Thyroid gland (tissue), 4 donors: ENCODE measurements at places on chromosomes 6 and 20. TPM values are rescaled to one million over a fixed set of nuclear protein-coding genes. Genes with fewer than 3 reads are reported as not detected.

The WDR27 gene
- total RNA-seq: 48.9 TPM

The LY6G6D gene
- not detected for total RNA-seq

The FHL5 gene
- 10.1 TPM for total RNA-seq

- no peak for DNase-seq
Observed at GRCh38 chr6:64990652-64991304, 716.2 kb downstream of the EYS start.

DNA sequence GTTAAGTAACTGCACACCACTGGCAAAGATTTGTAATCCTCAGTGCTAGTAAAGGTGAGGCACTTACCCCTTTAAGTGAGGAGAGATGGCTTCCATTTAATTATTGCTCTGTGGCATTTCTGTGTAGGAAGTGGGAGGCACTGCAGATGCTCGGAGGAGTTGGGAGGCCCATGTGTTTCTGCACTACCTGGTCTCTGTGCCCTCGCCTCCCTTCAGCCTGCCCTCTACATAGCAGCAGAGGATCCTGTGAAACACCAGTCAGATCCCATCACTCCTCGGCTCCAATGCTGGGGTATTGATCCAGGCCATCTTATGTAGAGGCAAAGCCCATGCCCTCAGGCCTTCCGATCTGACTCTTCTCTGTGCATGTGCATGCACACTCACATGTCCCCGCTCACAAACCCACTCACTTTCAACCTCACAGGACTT lies 67.0 kb downstream of the SLX4IP start:
- no peak for DNase-seq

The PRL gene
- total RNA-seq: not detected
